ENCODE measurements at places on chromosomes 3 and 15. TPM values are rescaled to one million over a fixed set of nuclear protein-coding genes. Genes with fewer than 3 reads are reported as not detected.

DNA sequence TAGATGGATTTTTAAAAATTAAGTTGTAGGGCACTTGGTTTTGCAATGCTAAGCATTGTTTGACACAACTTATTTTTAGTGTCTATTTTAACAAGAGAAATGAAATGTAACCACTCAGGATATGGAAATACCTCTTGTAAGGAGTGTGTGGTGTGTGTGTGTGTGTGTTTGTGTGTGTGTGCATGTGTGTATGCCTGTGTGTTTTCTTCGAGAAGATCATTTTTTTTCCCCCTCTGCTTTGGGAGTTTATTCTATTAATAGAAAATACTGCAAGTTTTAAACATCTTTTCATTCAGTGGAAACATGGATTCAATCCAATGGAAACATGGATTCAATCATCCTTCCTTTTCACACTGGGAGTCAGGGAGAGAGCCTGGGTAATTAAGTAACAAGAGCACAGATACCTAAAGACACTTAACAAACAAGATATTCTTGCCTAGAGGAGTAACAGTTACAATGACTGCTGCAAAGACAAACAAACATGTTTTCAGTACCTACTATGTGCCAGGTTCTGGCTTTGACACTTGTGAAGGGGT is 567.2 kb upstream of the TBL1XR1 start:
- no peaks in the 10 kb centered on the region for H3K27me3 ChIP-seq
- no peaks in the 10 kb centered on the region for H3K36me3 ChIP-seq
- no peaks in the 10 kb centered on the region for H3K4me1 ChIP-seq
- H3K27ac ChIP-seq = no peak overlapping the region
- no peak overlapping the region for H3K4me3 ChIP-seq
- peak; percentile 76 for DNase-seq

DNA sequence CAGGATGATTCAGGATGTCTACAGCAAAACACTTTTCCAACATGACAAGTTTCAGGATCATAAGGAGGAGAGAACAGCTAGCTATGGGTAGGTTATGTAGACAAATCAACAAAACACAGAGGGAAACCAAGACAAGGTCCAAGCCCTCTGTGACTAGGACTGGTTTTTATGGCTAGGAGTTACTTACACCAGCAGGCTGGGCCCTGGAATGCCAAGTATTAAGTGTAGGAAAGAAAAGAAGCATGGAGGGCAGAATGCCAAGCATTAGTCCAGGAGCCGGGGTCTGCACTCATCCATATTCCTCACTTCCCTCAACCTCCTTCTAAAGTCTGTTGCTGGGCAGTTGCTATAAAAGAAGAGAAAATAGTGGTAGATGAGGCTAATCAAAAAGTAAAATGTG is 35.3 kb upstream of the PPP2R3A start:
- H3K27ac ChIP-seq = no peak overlapping the region
- no peak for DNase-seq
- H3K4me1 ChIP-seq = no peaks in the 10 kb centered on the region
- H3K27me3 ChIP-seq = no peaks in the 10 kb centered on the region
- H3K36me3 ChIP-seq = no peaks in the 10 kb centered on the region

DNA sequence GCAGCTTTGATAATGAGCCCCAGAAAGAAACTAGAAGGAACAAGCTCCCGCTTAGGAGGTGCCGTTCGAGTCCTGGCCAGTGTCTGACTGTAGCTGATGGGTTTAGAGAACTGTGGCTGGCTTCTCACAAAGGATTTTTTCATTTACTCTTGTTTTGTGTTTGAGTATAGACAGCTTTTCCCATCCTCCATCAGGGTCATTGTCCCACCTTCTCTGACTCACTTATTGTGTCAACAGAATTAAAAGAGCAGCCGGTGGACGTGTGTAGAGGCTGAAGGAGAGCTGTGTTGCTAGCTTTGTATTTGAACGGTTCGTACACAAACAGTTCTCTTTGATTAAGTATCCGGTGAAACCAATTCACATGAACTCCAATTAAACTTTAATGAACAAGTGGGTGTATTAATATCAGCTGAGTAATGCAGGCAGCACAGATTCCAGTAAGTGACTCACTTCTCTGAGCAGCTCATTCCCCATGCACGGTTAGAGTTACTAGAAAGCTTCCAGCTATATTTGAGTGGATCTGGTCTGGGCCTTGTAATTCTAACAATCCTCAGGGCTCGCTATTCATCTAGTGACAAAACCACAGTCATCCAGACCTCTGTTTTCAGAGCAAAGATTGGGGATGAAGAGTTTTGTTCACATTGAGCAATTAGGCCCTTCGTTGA is 141.0 kb downstream of the LPP start:
- H3K27ac ChIP-seq = peak overlapping the region; percentile 74
- H3K36me3 ChIP-seq = no peaks in the 10 kb centered on the region
- H3K4me1 ChIP-seq = peaks cover 21% of the 10 kb centered on the region
- no peak overlapping the region for H3K4me3 ChIP-seq
- H3K27me3 ChIP-seq = no peaks in the 10 kb centered on the region

DNA sequence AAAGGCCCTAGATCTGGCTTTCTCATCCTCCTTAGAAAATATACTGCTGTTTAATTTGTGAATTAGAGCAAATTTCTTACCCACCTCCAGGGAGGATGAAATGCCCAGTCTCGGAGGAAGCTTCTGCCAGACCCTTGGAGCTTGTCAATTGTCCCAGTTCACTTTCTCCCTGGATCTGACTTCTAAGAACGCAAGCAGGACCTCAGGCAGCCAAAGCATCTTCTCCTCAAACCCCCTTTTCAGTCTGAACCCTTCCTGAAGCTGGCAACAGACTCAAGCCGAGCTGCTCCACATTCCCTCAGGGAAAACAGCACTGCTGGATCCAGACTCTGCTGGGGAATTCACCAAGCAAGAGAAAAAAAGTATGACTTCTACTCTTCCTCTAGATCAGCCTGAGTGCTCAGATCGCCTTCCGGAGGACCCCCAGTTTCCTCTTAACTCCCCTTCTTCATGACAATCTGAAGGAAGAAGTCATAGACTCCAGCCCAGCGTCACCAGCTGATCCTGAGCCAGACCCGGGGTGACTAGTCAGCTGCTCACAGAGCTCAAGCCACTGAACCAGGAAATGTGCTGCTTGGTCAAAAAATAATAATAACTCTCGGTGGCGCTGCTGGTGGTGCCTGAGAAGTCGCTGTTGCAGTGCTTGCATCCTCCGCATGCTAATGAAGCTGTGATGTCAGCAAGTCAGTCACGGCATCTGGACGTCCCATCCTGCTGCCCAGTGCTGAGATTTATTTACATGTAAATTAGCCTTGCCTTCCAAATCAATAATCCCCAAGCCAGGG is at the start of gene PRICKLE2:
TSS of gene PRICKLE2 (minus strand) at position 641 of the 785 bp plus-strand sequence. CDS start 26,539 bp downstream, outside the sequence.
- peak within 1 kb of the TSS; percentile 52 for H3K4me3 ChIP-seq
- peak within 1 kb of the TSS; percentile 91 for H3K27ac ChIP-seq
- H3K4me1 ChIP-seq = peaks cover 33% of the 10 kb centered on the region
- no peaks in the 10 kb centered on the region for H3K27me3 ChIP-seq

PLSCR5 gene
- polyA plus RNA-seq = not detected

OSBPL10 gene
- polyA plus RNA-seq = 9.9 TPM

TP63 gene
- polyA plus RNA-seq = not detected

All from fibroblast of lung (primary cell).